ENCODE measurements at places on chromosomes 12 and 14.

DNA sequence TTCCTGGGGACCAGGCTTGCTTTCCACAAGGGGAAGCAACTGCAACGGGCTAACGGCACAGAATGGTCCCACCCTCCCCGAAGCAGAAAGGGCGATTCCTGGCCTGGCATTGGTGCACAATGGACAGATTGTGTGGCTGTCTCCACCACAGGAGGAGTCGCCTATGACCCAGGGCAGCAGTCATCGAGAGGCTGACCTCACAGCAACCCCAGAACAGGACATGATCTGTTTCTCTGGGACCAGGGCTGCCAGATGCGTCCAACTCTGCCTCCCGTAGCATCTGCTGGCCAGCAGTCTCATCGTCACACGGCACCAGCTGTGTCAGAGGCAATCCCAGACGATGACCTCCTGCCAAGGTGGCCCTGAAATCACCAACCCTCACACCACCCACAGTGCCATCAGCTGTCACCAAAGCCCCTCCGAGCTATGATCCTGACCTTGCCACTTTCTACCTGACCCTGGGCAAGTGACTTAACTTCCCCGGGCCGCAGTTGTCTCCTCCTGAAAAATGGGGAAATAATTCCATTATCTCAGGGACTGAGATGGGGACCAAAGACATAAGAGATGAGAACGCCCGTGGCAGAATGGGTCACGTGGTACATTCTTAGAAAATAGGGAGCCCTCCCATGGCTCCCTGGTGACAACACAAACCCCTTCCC, 86.7 kb downstream of the CHGA start:
- no peak for DNase-seq

GRCh38 chr12:51281202-51281924, 11.1 kb upstream of the SMAGP start:
- DNase-seq: no peak

DNA sequence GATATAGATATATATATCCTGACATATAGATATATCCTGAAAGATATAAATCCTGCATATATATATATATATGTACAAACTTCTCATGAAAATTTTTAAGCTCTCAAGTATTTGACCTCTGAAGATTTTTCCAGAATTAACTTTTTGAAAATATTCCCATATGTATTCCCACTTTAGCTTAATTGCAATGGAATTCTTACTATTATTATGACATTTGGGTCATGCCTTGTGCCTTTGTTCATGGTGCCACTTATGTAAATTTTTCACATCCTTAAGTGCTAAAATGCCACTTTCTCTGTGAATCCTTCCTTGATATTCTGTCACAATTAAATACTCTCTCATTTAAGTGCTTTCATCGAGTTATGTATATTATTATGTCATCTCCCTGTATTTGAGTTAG, 398.2 kb upstream of the SEL1L start:
- no peak for DNase-seq

- DNase-seq: no peak
Observed at GRCh38 chr12:94205822-94206221, 57.4 kb downstream of the PLXNC1 start.

GRCh38 chr14:96181186-96182056, 23.2 kb upstream of the BDKRB2 start:
- DNase-seq: no peak

DNA sequence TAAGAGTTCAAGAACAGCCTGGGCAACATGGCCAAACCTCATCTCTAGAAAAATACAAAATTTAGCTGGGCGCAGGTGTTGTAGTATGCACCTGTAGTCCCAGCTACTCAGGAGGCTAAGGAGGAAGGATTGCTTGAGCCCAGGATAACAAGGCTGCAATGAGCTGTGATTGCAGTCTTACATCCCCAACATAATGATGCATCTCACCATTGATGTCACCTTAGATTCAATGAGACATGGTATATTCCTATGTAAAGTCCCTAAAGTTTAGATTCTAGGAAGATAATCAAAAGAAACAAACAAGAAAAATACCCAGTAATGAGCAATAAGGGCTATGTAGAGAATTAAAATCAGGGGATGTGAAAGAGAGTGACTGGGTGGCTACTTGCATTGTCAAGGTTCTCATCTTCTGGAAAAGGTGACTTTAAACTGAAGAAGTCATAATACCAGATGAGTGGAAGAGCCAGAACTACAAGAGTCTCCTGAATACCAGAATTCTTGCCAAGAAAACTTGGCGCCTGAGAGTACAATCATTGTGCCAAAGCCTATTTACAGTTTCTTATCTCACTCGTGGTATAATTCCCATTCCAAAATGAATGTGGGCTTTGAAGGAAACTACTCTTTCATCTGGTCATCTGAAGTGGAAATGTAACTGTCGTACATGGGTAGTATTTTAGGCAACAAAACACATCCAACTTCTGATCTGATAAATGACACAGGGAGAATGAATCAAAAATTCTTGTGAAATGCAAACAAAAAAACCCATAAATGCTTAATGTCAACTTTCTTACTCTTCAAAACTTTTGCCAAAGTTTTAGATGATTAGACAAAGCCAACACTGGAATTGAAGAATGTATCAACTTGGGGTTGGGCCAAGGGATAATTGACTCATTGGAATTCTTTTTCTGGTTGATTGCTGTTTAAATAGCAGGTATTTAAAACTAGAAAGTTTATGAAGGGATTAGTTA, 81.1 kb upstream of the ST8SIA1 start:
- no peak for DNase-seq

DNA sequence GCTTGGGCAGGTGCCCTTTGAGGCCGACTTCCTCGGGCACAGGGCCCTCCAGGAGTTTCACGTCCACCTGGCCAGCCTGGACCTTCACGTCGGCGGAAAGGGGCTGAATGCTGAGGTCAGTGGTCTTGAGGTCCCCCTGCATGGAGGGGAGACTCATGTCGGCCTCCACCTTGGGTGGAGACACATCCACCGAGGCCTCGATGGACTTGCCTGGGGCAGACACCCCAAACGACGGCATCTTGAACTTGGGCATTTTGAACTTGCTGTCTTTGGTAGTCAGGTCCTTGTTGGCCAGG, 24.0 kb downstream of the PLD4 start:
- DNase-seq: no peak

All from NB4 (cell line).